ENCODE measurements at places on chromosomes 1 and 21.

- no peak for DNase-seq
These were observed 297.5 kb downstream of the DUSP10 start for GRCh38 chr1:221444346-221444745.

DNA sequence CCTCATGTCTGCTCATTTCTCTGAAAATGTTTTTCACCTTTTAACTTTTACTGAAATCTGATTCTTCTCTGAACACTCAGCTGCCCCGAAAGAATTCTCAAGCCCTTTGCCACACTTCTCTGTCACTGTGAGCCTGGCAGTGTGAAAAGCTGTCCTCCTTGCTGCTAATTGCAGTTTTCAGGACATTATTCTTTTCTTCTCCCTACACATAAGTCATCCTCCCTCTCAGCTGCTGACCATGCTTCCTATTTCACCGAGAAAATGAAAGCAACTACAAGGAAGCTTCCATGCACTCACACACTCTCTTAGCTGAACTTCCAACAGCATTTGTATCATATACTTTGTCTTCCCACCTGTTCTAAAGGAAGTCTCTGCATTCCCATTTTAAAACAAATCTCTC lies 15.8 kb downstream of the OLFM3 start:
- peak; percentile 62 for DNase-seq

GRCh38 chr1:201406831-201407406 lies 7.8 kb upstream of the LAD1 start:
- no peak for DNase-seq

GRCh38 chr1:190476806-190477205 lies 858 bp downstream of the BRINP3 start:
- DNase-seq, result no peak

GRCh38 chr1:156851779-156852417 lies 7.0 kb downstream of the INSRR start:
- no peak for DNase-seq

- DNase-seq, result no peak
These were observed 30.9 kb downstream of the DISP1 start for GRCh38 chr1:222845763-222846162.

GRCh38 chr1:162055062-162055461 lies 14.4 kb upstream of the NOS1AP start:
- DNase-seq, result no peak

DNA sequence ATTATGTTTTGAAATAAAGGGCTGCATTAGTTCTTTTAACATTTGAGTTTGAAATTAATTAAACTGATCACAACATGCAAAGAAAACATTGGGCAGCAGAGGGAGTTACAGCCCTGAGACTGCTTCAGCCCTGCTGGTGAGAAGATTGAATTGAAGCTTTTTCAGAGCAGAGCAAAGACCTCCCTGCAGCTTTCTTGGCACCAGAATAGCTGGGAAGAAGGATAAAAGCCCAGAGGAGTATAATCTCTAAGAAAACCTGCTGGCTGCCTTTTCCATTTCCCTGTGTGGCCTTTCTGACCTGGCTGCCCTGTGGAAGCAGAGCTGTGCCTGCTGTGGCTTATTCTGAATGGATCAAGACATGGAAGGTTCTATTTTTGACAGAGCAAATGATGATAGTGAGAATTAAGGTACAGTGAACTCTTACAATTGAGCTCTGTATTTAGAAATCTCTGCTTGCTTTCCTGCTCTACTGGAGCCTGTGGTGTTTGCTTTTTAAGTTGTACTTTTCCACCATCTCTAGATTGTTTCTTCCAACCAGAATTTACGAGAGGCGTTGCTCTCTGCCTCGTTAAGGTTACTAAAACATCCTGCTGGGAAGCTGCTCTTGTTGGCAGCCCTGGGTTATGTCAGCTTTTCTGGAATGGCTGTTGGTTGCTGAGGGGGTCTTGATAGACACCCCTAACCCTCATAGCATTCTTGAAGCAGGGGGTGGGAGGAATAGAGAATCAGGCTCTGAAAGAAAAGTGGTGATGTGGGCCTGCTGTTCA lies 9.9 kb downstream of the SNRPE start:
- peak; percentile 66 for DNase-seq

DNA sequence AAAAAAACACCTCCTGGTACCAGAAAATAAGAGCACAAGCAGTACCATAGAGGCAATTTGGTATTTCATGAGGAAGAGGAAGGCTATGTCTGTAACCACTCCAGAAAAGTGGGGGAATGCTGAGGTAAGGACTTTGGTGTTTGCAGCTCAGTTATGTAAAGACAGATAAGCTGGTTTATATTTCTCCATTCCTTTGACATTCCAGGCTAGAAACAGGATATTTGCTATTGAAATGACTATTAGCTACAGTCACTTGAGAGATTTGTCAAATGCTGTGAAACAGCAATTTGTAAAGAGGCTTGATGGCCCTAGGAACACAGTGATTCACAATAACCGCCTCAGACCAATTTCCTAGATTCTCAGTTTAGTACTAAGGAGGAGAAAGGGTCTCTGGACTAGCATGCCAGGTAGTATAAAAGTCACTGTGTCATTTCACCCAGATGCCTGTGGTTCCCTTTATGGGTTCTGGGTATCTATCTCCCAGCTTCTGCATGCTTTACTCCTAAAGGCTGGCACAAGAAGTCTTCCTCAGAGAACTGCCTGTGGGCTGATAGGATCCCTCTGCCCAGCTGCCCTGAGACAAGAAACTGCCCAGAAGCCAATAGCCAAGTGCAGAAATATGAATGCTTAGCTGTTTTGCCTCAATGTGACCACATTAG lies 80.5 kb downstream of the VCAM1 start:
- DNase-seq, result no peak

- DNase-seq, result no peak
These were observed 6.2 kb downstream of the CD247 start for GRCh38 chr1:167512046-167512654.

- DNase-seq, result no peak
These were observed 34.4 kb downstream of the ADGRL2 start for GRCh38 chr1:81834921-81835698.

DNA sequence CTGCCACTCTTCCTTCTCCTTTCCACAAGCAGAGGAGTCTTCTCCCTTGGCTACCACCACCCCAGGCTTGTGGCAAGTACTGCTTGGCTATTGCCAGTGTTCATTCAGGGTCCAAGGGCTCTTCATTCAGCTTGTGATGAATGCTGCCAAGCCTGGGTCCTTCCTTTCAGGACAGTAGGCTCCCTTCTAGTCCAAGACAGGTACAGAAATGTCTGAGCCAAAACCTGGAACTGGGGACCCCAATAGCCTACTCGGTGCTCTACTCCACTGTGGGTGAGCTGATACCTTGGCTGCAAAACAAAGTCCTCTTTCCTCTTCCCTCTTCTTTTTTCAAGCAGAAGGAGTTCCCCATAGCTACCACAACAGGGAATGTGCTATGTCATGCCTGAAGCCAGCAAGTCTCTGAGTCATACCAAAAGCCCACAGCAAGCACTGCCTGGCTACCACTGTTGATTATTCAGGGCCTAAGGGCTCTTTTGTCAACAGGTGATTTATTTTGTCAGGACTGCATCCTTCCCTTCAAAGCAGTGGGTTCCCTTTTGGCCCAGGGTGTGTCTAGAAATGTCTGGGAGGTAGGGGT lies 268.9 kb downstream of the HHAT start:
- no peak for DNase-seq

DNA sequence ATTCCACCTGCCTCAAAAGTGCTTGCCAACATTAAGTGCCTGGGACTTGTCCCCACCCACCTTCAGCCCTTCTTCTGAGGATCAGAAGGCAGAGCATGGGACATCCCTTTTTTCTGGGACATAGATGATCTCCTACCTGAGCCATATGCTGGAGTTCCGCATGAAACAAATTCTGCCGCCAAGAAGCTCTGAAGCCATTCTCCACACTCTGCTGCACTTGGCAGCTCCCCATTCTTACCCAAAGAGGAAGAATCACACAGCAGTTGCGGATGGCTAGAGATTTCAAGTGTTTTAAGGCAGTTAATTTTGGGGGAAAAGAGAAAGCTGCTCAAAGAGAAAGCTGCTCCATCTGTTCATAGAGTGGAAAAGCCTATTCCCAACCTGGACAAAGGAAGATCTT lies 197.3 kb upstream of the COA6 start:
- DNase-seq, result no peak

GRCh38 chr1:53987880-53988279 lies 30.1 kb downstream of the LDLRAD1 start:
- DNase-seq, result no peak

GRCh38 chr1:24727501-24728216 lies 17.6 kb upstream of the CLIC4 start:
- DNase-seq, result no peak
